ENCODE measurements at places on chromosomes 6 and 20.

DNA sequence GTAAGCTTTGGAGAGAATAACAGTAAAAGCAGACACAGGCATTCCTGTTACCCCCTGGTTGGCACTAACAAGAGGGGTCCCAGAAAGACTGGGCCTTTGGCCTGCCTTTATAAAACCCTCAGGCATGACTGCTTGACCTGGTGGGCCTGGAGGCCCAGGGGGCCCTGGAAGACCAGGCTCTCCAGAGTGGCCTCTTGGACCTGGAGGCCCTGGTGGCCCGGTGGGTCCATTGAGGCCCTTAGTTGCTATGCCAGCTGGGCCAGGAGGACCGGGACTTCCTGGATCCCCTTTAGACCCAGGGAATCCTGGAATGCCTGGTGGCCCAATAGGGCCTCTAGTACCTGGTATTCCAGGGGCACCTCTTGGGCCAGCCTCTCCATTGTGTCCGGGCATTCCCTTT is 5.5 kb downstream of the COL10A1 start:
- DNase-seq, result no peak

DNA sequence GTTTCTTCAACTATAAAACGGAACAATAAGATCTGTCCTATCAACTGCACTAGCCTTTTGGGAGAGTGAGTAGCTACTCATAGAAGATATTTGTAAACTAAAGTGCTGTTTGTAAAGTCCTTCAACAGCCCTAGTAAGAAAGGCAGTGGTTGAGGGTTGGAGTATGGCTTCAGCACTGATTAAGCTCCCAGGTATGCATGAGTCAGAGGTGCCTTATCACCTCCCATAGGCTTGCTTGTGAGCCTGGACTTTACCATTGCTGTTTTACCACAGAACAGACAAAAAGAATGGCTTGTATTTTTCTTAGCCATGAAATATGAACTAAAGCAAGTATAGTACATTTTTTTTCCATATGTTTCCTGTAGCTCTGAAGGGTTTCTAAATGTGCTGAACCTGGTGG is 44.1 kb downstream of the SAMD3 start:
- no peak for DNase-seq

DNA sequence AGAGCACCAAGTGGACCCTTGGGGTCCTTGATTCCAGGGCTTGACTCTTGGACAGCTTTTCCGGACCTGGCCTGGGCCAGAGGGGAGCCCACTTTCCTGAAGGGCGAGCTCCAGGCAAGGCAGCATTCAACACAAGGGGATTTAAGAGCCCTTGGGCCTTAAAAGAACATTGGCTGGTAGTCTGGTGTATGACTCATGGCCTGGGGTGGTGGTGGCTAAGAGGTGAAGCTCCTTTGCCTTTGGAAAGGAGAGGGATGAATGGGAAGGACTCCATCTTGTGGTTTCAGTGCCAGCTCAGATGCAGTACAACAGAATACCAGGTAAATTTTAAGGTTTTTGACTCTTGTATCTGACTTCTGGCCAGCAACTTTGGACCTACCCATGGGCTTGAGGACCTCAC is 760.7 kb downstream of the GRIK2 start:
- no peak for DNase-seq

DNA sequence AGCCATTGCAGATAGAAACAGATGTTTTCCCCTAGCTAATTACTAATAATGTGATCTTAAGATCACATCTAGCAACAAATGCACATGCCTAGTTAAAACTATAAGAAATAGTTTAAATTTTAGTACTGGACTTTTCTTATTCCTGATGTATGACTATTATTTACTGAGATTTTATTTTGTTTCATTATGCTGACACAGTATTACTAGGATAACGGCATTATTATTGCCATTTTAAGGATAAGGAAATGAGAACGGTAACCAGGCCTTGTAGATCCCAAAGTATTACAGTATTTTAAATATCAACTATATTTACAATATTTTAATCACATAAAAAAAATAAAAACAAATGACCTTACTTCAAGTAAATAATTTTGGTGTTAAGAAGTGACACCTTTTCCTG is 240.3 kb downstream of the ADGRB3 start:
- no peak for DNase-seq

DNA sequence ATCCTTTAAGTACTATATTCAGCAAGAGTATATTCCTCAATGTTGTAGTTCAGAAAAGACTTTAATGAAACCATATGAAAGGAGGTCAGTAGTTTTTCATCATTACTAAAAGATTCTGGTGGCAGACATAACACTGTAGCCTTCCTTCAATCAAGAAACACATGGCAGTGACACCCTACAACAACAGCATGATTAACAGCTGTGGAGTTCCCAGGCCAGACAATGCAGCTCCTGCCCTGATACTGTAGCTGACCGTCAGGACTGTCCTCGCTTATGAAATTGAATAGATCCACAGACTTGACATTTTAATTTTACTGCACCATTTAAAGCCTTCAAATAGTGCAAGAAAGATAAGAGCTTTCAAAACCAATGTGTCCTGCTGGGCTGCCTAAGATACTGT is 43.6 kb downstream of the USP45 start:
- no peak for DNase-seq

DNA sequence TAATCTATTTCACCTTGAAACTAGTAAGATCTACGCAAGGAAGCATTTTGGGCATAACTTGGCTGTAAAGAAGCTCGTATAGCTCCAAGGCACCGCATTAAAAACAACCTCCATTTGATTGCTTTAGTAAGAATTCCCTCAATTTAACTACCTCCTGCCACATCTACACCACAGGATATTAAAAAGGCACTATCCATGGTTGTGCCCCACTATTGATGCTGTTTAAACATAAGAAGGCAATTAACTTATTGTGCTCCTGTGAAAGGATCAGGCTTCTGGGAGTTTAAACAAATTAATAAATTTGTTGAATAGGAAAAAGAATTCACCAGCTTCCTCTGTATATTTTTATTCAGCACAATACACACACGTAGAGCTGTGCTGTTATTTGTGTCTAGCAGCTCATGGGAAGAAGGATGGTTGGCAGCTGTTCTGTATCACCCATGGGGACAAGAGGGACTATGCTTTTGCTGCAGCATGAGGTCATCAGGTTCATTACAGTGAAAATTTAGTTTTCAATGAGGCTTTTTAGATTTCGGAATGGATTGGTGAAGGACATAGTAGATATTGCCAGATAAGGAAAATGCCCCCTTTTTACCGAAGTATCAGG is 513.3 kb downstream of the HAO1 start:
- no peak for DNase-seq

DNA sequence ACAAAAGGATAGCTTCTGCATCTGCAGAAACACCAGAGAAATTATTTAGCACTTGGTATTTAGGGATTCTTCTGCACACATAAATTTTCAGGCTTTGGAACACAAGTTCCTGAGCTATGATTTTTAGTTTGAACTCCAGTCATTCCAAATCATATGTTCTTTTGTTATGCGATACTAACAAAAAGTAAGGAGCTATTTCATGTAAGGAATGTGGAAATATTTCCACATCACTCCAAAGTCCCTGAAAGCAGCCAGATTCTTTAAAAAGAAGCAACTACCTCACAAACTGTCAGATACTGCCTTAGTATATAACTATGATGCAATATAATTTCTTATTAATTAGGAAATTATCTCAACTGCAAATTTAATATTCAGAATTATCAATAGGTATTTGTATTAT is 106.9 kb downstream of the RNGTT start:
- DNase-seq, result no peak

DNA sequence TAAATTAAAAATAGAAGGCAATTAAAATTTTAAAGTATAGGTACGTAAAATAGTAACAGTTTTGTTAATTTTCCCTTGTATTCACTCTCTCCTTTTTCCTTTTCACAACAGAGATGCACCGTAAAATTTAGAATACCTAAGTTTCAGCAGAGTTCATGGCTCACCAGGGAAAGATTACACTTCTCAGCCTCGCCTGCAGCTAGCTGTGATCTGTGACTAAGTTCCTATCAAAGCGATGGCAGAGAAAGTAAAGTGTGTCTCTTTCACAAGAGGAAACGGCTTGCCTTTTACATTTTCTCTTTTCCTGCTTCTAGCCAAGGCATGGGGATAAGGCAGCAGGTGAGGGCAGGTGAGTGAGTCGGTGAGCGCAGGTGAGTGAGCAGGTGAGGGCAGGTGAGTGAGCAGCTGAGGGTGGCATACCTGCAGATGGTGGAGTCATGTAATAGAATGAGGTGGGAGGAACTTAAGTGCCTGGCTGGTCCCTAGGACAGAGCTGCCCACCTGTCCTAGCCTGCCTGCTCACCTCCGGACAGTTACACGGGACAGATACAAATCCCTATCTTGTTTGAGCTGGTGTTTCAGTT is 30.9 kb downstream of the ZFP64 start:
- no peak for DNase-seq
